ENCODE measurements at places on chromosomes 4 and X.

DNA sequence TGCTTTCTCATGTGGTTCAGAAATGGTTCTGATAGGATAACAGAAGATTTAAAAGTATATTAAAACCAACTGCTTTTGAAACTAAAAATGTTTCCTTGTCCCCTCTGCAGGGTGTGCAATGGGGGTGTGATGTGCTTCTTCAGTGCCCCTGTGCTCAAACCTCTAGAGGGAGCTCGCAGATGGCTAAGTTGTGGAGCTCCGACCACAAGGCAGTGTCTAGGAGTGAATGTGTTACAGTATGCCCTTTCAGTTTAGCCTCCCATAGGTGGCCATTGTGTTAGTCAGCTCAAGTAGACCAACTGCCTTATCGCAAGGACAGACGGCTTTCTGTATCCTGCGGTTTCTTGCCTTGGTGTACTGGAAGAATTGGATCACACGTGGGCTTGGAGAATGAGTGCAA is 130.5 kb downstream of the TENT5D start:
- no peak for DNase-seq

DNA sequence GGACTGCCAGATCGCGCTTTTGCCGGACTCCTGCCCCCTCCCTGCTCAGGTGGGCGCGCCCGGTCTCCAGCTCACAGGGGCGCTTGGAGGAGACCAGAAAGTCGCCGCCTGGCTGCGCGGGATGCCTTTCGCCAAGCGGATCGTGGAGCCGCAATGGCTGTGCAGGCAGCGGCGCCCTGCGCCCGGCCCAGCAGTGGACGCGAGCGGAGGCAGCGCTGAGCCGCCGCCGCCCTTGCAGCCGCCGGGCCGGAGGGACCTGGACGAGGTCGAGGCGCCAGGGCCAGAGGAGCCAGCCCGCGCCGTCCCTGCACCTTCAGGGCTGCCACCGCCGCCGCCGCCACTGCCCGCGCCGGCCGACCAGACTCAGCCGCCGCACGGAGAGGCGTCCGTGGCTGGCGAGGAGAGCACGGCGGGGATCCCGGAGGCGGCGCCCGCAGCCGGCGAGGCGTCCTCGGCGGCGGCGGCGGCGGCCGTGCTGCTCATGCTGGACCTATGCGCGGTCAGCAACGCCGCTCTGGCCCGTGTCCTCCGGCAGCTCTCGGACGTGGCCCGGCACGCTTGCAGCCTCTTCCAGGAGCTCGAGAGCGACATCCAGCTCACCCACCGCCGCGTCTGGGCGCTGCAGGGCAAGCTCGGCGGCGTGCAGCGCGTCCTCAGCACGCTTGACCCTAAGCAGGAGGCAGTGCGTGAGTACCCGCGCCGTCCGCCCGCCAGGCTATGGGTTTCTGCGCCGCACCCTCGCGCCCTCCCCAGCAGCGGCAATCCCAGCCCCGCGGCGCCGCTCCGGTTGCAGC is 834 bp downstream of the NHS start:
- peak; percentile 3 for DNase-seq

GRCh38 chr4:110900213-110900769 is 277.4 kb upstream of the PITX2 start:
- no peak for DNase-seq

DNA sequence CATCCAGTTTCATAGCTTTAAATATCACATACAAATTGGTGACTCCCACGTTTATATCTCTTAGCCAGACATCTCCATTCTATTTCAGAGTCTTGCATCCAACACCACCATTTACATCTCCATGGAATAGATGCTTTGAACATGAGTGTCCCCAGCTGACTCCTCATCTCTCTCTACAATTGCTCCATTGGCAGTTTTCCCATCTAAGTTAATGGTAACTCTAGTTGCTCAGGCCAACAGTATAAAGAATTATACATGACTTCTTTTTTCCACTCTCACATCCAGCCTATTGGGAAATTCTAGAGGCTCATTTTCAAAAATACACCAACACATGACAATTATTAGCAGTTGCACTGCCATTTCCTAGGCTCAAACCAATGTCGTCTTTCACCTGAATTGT is 388.2 kb downstream of the STIM2 start:
- DNase-seq: no peak

DNA sequence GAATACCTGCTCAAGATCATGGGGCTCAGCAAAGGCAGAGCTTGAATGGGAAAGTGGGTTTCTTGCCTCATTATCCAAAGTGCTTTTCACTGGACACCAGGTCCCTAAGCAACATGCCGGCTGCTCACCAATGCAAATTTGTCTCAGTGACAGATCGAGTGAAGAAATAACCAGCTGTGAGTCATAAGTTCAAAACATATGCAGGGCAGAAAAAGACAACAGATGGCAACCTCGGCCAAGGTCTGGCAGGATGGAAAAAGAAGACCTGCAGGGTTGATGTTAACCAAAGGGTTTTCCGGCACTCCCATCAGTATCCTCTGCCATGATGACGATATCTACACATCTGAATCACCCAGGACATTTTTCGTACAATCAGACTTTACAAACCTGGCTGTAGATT is 124.1 kb downstream of the AFAP1 start:
- no peak for DNase-seq

DNA sequence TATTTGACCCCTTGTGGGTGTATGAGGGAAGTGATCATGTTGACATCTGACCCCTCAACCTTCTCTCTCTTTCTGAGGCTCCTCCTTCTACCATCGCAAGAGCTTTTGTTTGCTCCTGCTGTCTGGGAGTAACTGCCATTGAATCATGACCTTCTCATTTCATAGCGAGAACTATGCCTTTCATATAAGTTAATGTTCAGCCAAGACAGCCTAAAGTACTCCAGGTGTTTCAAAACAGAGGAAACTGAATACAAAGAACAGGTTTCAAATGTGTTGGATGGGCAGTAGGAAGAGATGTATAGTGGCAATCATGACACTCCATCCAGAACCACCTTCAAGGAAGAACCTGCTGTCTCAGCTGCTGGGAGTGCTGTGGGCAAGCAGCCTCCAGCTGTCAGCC is 403.1 kb downstream of the MID1IP1 start:
- DNase-seq: no peak

DNA sequence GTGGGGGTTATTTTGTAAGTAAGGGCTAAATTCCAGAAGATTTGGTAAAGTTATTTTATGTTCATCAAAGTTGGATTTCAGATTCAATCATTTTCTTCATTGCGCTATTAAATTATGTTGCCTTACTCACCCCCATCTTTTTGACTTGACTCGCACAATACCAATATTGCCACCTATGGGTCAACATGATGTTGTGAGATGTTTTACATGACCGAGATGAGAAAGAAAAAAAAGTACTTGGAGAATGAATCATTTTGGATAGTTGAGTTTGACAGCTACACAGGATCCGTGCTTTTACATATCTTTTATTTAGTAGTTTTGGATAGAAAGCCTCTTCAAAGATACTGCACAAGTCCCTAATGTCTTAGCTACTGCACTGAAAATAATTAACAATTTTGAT is 224.2 kb upstream of the EMCN start:
- no peak for DNase-seq

DNA sequence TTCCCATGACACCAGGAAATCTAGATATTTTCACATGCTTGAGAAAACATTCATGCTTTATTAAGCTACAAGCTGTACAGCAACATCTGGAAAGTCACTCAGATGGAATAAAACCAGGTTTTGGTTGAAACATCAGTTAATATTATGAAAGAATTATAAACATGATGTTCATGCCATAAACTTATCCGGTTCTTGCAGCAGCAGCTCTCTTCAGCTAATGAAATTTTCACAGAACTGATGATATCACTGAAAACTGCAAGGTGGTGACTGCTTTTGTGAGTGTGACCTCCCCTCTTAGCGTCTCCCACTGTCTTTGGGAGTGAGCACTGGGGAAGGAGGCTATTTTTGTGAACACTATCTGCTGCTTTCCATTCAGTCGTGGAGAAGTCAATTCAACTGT is 56.9 kb downstream of the ARHGAP10 start:
- no peak for DNase-seq

Data from stimulated activated naive CD8-positive, alpha-beta T cell treated with anti-CD3 and anti-CD28 coated beads, Interleukin-15, Interleukin-2, amounts not matched to agents 100 U/mL and 50 U/mL, for 24 hours (primary cell).